ENCODE measurements at places on chromosomes 4 and X. TPM values are rescaled to one million over a fixed set of nuclear protein-coding genes. Genes with fewer than 3 reads are reported as not detected.

The PNCK gene
- total RNA-seq, result not detected

The HERC3 gene
- total RNA-seq, result 16.7 TPM

The CDX4 gene
- total RNA-seq, result not detected

The CCNA2 gene
- 8.9 TPM for total RNA-seq

The MAD2L1 gene
- total RNA-seq, result 4.2 TPM

The CNGA1 gene
- total RNA-seq, result under 0.01 TPM

The MXRA5 gene
- total RNA-seq, result 34.4 TPM

The KLF8 gene
- total RNA-seq, result 2.6 TPM

The CSAG2 gene
- total RNA-seq, result not detected

The LINC00632 gene
- 6.8 TPM for total RNA-seq

The PASD1 gene
- under 0.01 TPM for total RNA-seq

The MAGEA10 gene
- total RNA-seq, result not detected

The FMR1NB gene
- total RNA-seq, result not detected

The ADGRL3 gene
- 59.0 TPM for total RNA-seq

The ADH1A gene
- total RNA-seq, result 0.52 TPM

The GC gene
- not detected for total RNA-seq

The TLR10 gene
- 0.52 TPM for total RNA-seq

The STOX2 gene
- 9.4 TPM for total RNA-seq

The GLRA2 gene
- total RNA-seq, result 1.0 TPM

The TRIM75 gene
- under 0.01 TPM for total RNA-seq

The ABLIM2 gene
- 7.3 TPM for total RNA-seq

The OTUD6A gene
- total RNA-seq, result not detected

The GLOD5 gene
- not detected for total RNA-seq

The LNX1 gene
- total RNA-seq, result 4.2 TPM

The P2RY4 gene
- not detected for total RNA-seq

The STPG2 gene
- total RNA-seq, result 0.52 TPM

The LUZP4 gene
- total RNA-seq, result not detected

The TMPRSS11B gene
- not detected for total RNA-seq

The ZFP92 gene
- 1.0 TPM for total RNA-seq

The BEND4 gene
- under 0.01 TPM for total RNA-seq

The CT55 gene
- total RNA-seq, result not detected

The CFI gene
- total RNA-seq, result 5.7 TPM

The CEP135 gene
- total RNA-seq, result 5.7 TPM

The HNRNPDL gene
- 123 TPM for total RNA-seq

The FGF13 gene
- 48.5 TPM for total RNA-seq

The EFHC2 gene
- total RNA-seq, result under 0.01 TPM

Data from skeletal muscle tissue (tissue), 5 donors.